IMR-90 (cell line): ENCODE measurements at places on chromosomes 11 and 22. TPM values are rescaled to one million over a fixed set of nuclear protein-coding genes. Genes with fewer than 3 reads are reported as not detected.

The MMP13 gene
- not detected in 2 replicates for total RNA-seq

The KRTAP5-10 gene
- not detected in 2 replicates for total RNA-seq

The CADM1 gene
- 62.2 and 77.1 TPM in 2 replicates for total RNA-seq

The MS4A3 gene
- total RNA-seq = not detected in 2 replicates

GRCh38 chr11:21927628-21928027 is 265.3 kb upstream of the ANO5 start:
- no peak overlapping the region for H3K27ac ChIP-seq
- no peaks in the 10 kb centered on the region for H3K4me1 ChIP-seq
- H3K4me3 ChIP-seq = no peak overlapping the region
- no peaks in the 10 kb centered on the region for H3K36me3 ChIP-seq
- H3K27me3 ChIP-seq = no peaks in the 10 kb centered on the region

DNA sequence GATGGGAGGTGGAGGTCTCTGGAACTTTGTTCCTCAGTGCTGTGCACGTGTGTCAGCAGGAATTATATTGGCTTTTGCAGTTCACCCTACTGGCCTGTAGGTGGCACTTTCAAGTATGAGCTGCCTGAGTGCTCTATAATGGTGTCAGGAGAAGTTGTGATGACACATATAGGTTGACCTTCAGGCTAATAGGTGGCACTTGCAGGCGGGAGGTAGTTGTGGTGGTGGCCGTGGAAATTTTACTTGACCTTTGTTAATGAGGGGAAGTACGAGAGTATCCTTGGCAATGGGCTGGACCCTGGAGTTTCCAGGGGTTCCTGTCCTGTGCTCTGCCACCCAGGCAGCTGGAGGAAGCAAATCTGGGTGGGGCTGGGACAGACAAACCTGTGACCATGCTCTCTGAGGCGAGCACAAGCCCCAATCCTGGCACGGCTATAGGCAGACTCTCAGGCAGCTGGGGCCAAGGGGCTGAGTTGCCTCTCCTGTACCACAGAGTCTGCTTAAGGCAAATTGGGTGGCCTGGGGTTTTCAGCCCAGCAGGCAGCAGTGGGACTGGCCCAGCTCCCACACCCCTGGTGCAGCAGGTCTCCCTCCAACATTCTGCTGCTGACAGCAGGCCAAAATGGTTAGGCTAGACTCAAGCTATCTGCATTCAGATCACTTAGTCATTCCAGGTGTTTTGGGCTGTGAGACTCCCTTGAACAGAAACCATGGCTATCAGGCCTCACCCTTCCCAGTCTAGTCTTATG is 147.5 kb upstream of the CTSC start:
- no peak overlapping the region for H3K4me3 ChIP-seq
- no peaks in the 10 kb centered on the region for H3K36me3 ChIP-seq
- H3K27ac ChIP-seq = no peak overlapping the region
- DNase-seq = peak; percentile 23
- H3K27me3 ChIP-seq = no peaks in the 10 kb centered on the region

GRCh38 chr22:21818487-21819182 is 48.8 kb downstream of the MAPK1 start:
- no peaks in the 10 kb centered on the region for H3K27me3 ChIP-seq
- DNase-seq = no peak
- no peak overlapping the region for H3K27ac ChIP-seq
- peaks cover 11% of the 10 kb centered on the region for H3K4me1 ChIP-seq
- H3K36me3 ChIP-seq = no peaks in the 10 kb centered on the region; the same call in 1 of the 2 replicates

DNA sequence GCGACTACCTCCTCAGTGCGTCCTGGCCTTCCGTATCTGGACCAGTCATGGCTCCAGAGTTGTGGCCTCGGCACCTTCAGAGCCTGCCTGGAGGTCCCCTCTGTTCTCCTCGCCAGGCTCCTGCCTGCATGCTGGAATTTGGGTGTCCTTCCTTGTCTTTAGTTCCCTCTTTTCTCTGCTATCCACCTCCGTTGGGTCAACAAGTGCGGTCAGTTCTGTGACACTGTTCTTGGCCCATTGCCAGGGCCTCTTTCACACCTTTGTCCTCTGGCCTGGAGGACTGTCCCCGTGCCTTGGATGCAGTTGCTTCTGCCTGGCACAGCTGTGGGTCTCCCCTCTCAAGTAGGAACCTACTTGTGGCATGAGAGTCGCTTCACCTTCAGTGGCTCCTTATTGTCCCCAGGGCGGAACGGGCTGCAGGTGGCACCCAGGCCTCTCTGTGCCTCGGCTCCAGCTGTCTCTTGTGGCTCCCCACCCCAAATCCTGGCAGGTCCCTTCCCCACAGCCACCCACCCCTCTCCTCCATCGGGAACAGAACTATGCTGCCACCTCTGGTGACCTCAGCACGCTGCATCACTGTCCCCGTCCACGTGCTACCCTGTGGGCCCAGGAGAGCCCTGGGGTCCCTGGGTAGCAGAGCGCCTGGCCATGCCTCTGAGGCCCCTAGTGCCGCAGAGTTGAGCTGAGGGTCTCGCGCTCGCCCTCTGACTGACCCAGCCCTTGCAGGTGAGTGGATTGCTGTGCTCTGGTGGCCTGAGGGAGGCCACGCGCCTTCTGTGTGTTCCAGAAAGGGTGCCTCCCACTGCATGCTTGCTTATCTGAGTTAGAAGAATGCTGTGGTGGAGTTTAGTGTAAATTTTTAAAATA is 4.7 kb downstream of the DGCR8 start:
- DNase-seq = no peak
- H3K36me3 ChIP-seq = peaks cover 39% of the 10 kb centered on the region
- no peak overlapping the region for H3K4me3 ChIP-seq
- H3K27me3 ChIP-seq = no peaks in the 10 kb centered on the region
- peaks cover 17% of the 10 kb centered on the region for H3K4me1 ChIP-seq

- H3K4me1 ChIP-seq = no peaks in the 10 kb centered on the region
- no peak for DNase-seq
- no peaks in the 10 kb centered on the region for H3K36me3 ChIP-seq
- no peak overlapping the region for H3K27ac ChIP-seq
- H3K4me3 ChIP-seq = no peak overlapping the region
Measured at GRCh38 chr11:126578021-126578420, 222.5 kb downstream of the ST3GAL4 start.
